Stimulated activated CD4-positive, alpha-beta T cell treated with anti-CD3 and anti-CD28 coated beads, Interleukin-4, amount 100 ng/mL, for 4 hours (primary cell): ENCODE measurements at places on chromosomes 1 and 21.

GRCh38 chr1:3292868-3293562 is 161.4 kb upstream of the ARHGEF16 start:
- DNase-seq: no peak

- no peak for DNase-seq
These were observed 75.0 kb downstream of the RGL1 start for GRCh38 chr1:183879966-183880365.

- DNase-seq: no peak
These were observed 2.0 kb downstream of the TNFSF18 start for GRCh38 chr1:173048621-173049321.

DNA sequence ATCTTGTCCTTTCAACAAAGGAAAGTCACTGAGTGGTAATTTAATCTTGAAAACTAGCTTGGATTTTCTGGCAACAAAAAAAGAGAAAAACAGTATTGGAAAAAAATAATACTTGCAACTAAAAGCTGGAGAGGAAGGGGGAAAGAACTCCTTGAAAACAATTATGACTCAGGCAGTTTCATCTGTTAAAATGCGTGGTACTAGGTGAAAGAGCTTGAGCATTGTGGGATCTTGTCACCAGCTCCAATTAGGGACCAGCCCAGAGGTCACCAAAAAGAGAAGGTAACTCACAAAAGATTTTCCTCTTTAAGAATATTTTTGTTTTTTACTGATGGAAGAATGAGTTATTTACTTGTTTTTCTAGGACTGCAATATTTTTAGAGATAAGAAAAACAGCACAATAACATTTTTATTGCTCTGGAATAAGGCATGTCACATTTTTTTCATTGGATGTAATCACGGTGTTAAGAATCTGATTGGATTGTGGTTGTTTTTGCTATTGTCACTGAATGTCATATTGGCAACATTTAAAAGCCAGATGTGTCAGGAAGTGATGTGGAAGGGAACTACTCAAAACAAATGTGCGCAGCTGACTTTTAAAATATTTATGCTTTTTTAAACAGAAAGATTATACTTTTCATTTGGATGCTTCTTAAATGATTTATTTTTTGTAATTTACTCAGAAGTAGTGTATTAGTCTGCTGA is 78.5 kb upstream of the ADAMTS5 start:
- no peak for DNase-seq

DNA sequence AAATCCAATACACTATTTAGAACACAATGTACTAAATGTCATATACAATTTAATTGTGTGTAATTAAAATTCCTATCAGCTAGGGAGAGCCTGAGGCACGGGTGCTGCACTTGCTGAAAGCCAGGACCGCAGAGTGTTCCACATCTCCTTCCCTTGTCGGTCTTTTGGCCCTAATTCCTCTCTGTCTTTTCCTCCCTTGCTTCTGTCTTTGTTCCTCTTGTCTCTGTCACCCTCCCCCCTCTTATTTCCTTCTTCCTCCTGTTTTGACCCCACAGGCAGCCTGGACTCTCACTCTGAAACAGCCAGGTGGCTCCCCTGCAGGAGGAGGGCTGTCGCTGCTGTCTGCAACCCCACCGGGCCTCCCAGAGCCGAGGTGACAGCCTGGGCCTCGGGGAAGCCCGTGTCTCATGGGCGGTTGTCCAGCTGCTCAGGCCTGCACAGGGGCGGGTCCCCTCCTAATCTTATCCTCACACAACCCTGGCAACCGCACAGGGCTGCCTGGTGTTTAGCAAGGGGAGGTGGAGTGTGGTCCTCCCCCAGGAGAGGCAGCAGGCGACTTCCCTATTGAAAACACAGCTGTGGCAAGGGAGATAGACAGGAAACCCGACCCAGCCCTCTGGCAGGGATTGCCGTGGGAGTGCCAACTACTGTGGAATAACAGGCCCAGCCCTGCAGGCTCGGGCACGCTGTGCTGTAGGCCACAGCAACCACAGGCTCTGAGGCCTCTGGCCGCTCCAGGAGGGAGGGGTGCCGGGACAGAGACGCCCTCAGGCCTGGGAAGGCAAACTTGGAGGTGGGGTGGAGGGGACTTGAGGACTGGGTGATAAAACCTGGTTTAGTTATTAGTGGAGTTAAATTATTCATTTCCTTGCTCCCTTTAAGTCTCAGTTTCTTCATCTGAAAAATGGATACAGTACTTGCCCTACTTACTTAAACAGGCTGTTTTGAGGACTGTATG is 68.8 kb upstream of the WDR26 start:
- no peak for DNase-seq

DNA sequence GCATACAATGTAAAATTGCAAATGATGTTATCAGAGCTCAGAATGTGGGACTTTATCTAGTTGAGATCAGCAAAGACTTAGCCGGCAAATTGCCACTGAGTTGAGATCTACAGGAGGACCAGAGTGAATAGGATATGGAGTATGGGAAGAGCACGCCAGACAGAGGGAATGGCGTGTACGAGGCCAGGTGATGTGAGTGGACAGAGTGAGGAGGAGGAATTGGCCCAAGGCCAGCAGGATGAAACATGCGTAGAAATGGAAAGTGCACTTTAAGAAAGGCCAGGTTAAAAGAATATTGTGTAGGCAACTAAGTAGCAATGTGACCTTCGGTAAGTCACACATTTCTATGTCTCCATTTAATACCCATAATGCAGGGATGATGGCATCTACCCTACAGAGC is 211.0 kb downstream of the ZP4 start:
- DNase-seq: no peak

DNA sequence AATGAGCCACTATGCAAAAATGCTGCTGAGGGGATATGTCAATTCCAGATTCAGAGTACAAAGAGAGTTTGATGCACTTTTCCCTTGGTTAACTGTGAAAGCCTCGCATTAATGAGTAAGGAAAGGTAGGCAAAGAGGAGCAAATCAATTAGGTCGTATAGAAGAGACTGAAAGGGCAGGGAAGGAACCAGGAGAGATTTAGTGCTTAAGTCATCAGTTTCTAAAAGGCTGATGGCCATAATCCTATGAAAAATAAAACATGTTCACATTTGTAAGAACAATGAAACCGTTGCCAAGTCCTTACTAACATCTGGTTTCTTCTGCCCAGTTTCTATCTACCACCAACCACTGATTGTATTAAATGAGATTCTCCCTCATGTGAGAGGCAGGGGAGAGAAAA is 118.4 kb upstream of the PALMD start:
- DNase-seq: no peak

DNA sequence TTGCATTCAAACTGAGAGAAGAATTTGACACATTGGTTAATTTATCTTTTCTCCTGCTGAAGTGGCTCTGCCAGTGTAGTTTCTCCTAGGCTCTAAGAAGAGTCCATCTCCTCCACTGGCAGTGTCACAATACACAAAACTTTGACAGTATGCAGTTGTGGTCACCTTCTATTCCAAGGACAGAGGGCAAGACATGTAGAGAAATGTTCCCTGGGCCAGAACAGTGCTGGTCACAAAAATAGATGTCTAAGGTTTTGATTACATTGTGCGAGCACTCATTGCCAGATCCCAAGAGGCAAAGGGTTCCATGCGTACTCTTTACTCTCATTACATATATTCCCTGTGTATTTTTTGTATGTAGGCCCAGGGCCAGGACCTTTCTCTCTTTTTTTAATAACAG is 148.1 kb upstream of the UBE2U start:
- no peak for DNase-seq

GRCh38 chr1:76230842-76231281 is 156.3 kb downstream of the ST6GALNAC3 start:
- no peak for DNase-seq

GRCh38 chr1:51829058-51829457 is 49.5 kb downstream of the NRDC start:
- DNase-seq: no peak

DNA sequence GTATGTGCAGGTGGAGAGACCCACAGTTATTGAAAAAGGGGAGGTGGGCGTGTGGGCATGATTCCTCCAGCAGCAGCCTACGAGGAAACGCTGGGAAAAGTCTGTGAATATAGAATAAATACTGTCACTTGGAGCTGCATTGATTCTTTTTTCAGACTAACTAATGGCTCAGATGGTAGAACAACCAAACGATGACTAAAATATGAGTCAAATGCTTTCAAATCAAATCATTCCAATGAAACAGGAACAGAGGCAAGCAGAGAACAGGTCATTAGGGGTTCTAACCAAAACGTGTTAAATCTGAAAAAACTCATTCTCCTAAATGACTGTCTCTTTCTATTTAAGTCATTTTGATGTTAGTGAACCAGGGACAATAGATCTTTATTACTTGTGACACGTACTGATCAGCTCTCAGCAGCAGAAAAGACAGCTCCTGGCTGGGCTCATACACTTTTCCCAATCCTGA is 35.1 kb upstream of the SEC16B start:
- no peak for DNase-seq

DNA sequence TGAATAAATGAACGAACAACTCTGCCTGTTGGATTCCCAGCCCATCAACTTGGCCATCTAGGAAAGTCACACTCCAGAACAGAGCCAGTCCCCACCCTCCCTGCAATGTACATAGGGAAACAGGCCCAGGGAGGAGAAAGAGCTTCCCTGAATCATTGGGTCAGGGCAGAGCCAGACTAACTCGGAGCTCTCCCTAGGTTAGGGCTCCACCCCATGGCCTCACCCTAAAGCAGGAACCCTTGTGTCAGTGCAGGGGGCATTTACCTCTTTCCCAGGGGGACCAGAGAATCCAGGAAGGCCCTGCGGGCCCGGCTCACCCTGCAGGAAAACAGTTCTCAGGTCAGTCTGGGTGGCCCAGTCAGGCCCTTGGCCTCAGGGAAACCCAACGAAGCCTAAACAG is 11.6 kb downstream of the COL9A2 start:
- DNase-seq: no peak

- DNase-seq: no peak
These were observed 655 bp upstream of the KIRREL1 start for GRCh38 chr1:157992833-157993146.

- no peak for DNase-seq
These were observed 8.4 kb upstream of the CAMTA1 start for GRCh38 chr1:6776895-6777294.

DNA sequence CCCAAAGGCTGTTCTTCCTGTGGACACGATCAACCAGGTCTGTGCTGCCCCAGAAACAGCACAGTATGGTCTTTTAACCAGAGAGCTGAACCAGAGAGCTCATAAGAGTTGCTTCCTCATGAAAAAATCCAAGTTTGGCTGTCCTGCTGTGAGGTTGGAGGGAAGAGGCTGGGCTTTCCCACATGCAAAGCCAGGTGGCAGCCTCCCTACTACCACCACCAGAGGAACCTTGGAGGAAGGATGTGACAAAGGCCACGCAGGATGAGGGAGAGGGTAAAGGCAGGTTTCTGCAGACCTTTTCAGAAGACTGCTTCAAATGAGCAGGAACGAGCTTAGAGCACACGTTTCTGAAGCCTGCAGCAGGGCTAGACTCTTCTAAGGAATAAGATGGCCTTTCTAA is 27.1 kb downstream of the FAM78B start:
- no peak for DNase-seq

DNA sequence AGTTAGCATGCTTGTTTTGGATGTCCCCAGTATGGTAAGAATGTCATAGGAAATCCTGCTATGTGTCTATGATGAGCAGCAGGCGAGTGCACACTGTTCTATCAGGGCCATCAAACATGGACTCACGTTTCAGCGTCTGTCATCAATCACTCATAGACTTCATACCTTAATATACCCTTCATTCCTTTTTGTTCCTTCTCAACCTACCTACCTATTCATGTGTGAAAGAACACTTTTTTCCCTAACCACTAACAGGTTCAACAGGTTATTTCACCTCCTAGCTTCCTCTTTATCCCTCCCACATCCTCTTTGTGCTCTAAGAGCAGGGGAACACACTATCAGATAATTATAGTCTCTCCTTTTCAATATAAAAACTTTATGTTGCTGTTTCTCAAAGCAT is 300.6 kb downstream of the TM2D1 start:
- DNase-seq: no peak

DNA sequence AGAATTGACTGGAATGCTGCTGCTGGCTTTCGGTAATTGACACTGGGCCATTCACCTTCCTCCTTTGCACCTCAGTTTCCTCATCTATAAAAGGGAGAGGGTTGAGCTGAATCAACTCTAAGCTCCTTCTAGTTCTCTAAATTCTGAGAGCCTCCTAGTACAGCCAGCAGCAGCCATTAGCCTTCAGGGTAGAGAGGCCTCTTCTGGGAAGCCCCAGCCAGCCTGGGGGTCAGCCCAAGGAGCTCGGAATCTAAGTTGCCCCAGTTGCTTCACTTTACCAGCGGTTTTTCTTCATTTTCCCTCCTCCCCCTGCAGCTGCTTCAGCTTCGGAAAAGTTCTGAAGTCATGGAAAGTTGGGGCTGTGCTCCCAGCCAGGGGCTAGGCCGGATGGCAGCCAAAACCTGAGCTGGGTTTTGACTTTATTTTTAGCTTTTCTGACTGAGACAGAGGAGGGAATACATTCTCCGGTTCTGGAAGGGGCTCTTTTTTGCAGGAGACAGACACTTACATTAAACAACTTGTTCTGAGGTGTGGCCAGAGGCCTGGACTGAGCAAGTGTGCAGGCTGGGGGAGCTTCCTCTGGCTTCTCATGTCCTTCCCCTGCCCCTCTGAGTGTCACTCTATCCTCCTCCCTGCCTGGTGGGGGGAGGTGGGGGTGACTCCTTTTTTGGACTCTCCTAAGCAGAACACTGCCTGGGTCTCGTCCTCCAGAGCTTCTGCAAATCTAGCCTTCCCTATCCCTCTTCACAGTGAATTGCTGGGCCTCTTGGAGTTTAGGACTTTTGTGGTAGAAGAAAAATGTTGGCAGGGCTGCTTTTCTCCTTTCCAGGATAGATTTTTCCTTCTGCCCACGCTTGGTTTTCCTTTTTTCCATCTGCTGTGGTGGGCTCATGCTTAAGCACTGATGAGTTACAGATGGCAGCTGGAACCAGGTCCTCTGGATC is 14.4 kb downstream of the LMNA start:
- no peak for DNase-seq

DNA sequence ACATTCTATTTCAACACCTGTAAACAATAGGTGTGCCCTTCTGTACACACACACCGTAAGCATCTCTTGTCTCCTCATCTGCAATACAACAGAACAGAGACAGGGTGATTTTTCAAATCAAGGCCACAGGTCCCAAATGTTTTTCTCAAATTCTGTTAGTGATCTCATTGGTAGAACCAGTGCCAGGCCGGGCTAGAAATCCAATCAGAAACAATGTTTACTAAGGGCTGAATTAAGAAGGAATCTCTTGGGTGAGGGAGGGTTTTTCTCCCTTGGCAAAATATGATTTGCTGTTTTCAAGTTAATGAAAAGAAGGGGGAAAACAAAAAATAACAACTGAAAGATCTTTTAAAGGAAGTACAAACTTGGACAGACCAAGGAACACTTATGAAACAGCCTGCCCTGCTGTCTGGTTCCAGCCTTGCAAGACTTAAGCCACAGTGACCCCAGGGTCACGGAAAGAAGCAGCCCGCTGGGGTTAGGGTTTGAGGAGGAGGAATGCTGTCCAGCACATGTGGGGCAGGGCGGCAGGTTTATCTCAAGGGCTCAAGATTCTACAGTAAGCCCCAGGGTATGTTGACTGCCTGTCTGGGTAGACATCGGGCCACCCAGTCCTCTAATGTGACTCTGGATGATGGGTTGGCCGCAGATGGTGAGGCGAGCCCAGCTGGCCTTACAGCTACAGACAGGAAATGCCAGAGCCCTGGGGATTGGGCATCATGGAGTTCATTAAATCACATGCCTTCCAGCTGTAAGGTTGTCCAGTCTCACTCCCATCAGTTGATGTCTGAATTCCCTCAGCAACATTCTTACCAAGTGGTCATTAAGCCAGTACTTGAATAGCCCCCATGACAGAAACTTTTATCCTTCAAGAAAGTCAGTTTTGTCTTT is 73.3 kb upstream of the SLC44A3 start:
- no peak for DNase-seq

GRCh38 chr1:225768662-225769426 is 8.8 kb upstream of the SRP9 start:
- DNase-seq: no peak
